IPS DF 6.9 (cell line): ENCODE measurements at places on chromosomes 2 and 18.

GRCh38 chr18:58541789-58542425, 87.0 kb downstream of the ALPK2 start:
- no peaks in the 10 kb centered on the region for H3K4me1 ChIP-seq
- H3K27ac ChIP-seq: no peak overlapping the region
- no peak overlapping the region for H3K4me3 ChIP-seq
- DNase-seq: no peak

DNA sequence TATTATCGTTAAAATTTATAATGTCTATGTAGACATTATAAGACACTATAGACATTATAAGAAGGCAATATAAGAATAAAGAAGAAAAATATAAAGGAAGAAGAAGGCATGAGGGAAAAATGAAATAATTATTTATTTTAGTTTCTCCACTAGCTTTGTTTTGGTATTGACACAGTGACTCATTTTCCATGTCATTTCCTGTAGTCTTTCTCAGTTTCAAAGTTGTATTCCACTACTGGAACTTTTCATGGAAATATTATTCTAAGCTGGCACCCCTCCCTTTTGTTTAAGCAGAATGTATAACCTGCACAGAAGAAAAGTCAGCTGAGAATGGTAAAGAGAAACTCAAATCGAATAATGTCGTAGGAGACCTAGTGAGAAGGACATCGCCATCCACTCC, 234.2 kb upstream of the NETO1 start:
- no peak overlapping the region for H3K27ac ChIP-seq
- H3K36me3 ChIP-seq: no peaks in the 10 kb centered on the region
- no peak overlapping the region for H3K4me3 ChIP-seq
- H3K4me1 ChIP-seq: no peaks in the 10 kb centered on the region; the same call in 1 of the 2 replicates

DNA sequence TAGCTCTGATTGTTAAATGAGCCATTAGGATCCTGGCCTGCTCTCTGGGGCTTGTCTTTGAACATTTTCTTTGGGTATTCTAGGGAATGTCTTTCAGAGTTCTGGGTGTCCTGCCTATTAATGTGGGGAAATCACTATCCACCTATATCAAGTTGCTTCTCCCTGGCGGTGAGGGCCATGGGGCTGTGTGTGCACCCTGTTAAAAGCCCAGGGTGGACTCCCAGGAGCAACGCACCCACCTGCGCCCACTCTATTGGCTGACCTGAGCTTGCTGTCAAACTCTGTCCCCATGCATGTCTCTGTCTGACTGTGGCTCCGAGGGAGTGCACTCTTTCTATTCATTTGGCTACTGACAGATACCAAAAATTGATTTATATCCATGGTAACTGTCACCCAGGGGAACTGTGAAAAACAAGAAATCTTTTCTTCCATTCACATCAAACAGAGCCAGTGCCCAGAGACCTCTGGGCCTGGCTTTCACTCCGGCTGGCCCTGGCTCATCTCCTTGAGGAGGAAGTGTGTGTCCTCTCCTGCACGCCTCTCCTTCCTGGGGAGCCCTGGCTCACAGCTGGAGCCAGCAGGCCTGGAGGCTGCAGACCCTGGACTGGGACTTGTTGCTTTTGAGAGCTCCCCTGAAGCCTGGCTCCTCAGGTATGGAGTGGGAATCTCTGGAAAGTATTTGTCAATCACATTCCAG, 10.5 kb upstream of the TOGARAM2 start:
- no peaks in the 10 kb centered on the region for H3K36me3 ChIP-seq
- H3K4me3 ChIP-seq: no peak overlapping the region
- H3K4me1 ChIP-seq: no peaks in the 10 kb centered on the region
- H3K27me3 ChIP-seq: no peaks in the 10 kb centered on the region
- no peak for DNase-seq
- H3K27ac ChIP-seq: no peak overlapping the region

DNA sequence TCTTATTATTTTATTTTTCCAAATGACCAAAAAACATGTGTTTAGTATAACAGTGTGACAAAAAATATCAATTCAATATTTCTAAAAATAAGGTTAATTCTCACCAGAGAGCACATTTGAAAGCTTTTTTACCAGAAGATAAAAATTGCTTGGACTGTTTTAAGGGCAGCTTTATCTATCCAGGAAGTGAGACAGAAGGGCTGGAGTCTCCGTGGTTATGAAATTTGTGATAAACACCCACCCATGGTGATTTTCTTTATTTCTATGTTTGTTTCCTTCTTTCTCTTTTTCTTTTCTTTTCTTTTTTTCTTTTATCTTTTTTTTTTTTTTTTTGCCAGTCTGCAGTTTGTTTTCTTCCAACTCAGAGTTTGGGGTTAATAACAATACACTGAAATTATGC, 298.5 kb downstream of the PIEZO2 start:
- peaks cover 3% of the 10 kb centered on the region; the same call in 1 of the 2 replicates for H3K4me1 ChIP-seq
- no peak overlapping the region for H3K4me3 ChIP-seq
- no peaks in the 10 kb centered on the region for H3K36me3 ChIP-seq
- no peak overlapping the region for H3K27ac ChIP-seq
- H3K27me3 ChIP-seq: no peaks in the 10 kb centered on the region
- DNase-seq: no peak

DNA sequence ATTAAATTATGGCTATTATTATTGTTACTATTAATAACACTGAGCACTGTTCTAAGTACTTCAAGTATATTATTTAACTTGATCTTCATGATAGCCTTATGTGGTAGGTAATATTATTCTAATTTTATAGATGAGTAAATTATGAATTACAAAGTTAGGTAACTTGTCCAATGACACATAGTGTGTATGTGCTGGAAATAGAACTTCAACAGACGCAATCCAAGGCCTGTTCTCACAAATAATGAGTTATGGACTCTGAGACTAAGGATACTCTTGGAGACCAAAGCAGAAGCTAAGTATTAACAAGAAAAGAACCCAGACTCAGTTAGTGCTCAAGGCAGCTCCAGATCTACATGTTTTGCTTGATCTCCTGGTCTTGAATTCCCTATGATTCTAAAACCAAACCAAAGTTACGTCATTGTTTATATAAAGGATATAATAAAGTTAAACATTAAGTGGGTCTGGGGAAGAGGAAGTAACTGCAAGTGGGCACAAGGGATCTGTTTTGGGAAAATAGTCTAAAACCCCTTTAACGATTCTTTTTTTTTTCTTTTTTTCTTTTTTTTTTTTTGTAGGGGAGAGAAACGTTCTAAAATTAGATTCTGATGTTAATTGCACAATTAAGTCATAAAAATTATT, 211.3 kb downstream of the ERBB4 start:
- H3K4me1 ChIP-seq: no peaks in the 10 kb centered on the region
- no peaks in the 10 kb centered on the region for H3K36me3 ChIP-seq
- H3K27ac ChIP-seq: no peak overlapping the region
- H3K4me3 ChIP-seq: no peak overlapping the region
- no peaks in the 10 kb centered on the region for H3K27me3 ChIP-seq

- H3K27ac ChIP-seq: no peak overlapping the region
- no peaks in the 10 kb centered on the region for H3K4me1 ChIP-seq
- H3K36me3 ChIP-seq: no peaks in the 10 kb centered on the region
- no peaks in the 10 kb centered on the region for H3K27me3 ChIP-seq
- DNase-seq: no peak
Measured at GRCh38 chr18:9722691-9723090, 14.6 kb downstream of the RAB31 start.

DNA sequence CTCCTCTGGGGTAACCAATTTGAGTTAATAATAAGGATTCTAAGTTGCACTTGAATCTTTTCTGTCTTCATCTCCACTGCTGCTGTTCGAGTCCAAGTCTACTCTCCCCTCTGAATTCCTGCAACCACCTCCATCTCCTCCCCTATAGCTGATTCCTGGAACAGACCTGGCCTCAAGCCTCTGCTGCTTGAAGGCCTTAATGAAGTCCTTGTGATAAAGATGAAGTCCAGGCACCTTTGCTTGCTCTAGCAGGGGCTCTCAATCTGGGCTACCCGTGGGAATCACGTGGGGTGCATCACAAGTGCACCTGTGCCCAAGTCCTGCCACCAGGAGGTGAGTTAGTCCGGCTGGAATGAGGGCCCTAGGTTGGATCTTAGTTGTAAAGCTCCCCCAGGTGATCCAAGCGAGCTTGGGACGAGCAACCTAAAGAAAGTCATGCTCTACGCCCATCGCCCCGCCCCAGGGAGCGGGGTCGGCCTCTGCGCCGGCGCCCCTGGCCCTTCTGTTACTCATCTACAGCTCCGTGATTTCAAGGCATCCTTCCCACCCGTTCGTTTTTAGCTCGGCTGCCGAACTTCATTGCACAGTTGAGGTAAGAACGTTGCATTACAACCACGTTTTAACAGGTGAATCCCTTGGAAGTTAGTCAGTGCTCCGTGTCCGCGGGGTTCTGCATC, 905 bp upstream of the IAH1 start:
- H3K4me3 ChIP-seq: peak overlapping the region; percentile 70; the same call in 1 of the 2 replicates
- H3K36me3 ChIP-seq: no peaks in the 10 kb centered on the region
- H3K27ac ChIP-seq: no peak overlapping the region
- H3K4me1 ChIP-seq: peaks cover 3% of the 10 kb centered on the region; the same call in 1 of the 2 replicates

GRCh38 chr18:30451981-30452380, 590.6 kb downstream of the DSC3 start:
- H3K27ac ChIP-seq: no peak overlapping the region
- no peaks in the 10 kb centered on the region for H3K4me1 ChIP-seq
- no peaks in the 10 kb centered on the region for H3K27me3 ChIP-seq
- no peak for DNase-seq
- H3K36me3 ChIP-seq: no peaks in the 10 kb centered on the region
- no peak overlapping the region for H3K4me3 ChIP-seq

GRCh38 chr2:42193722-42194187, 24.6 kb downstream of the EML4 start:
- no peak for DNase-seq
- H3K27me3 ChIP-seq: no peaks in the 10 kb centered on the region
- no peak overlapping the region for H3K4me3 ChIP-seq
- H3K27ac ChIP-seq: no peak overlapping the region
- peaks cover 1% of the 10 kb centered on the region; the same call in 1 of the 2 replicates for H3K4me1 ChIP-seq

- H3K4me3 ChIP-seq: no peak overlapping the region
- no peaks in the 10 kb centered on the region for H3K36me3 ChIP-seq
- H3K4me1 ChIP-seq: no peaks in the 10 kb centered on the region
- no peaks in the 10 kb centered on the region for H3K27me3 ChIP-seq
- no peak for DNase-seq
- no peak overlapping the region for H3K27ac ChIP-seq
Measured at GRCh38 chr2:118800736-118801135, 46.7 kb downstream of the EN1 start.

DNA sequence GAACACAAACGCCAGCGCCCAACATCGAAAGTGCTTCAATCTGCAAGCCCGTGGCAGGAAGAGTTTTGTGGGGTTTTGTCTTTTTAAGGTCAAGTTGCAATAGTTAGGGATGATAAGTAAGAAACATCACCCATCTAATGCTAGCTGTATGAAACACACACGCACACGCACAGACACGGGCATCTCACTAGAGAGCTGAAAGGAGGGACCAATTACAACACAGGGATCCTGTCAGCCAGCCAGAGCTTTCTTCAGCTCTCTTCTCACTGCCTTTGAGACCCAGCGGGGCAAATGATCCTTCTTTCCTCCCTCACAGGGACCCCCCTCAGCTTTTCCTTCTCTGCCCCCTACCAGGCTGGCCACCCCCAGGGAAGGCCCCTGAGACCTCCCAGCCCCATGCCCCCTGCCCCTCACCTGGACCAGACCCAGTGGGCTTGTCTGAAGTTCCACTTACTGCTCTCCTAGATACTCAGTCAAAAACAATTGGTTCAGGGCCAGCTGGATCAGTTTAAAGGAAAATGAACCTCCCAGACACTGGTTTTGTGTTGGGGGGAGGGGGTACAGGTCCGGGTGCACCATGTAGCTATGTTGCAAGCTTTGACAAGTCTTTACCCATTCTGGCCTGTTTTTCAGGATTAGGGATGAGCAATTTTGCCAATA, 17.9 kb downstream of the CYP26B1 start:
- H3K4me3 ChIP-seq: no peak overlapping the region
- no peaks in the 10 kb centered on the region for H3K27me3 ChIP-seq
- peaks cover 4% of the 10 kb centered on the region for H3K4me1 ChIP-seq
- no peak for DNase-seq
- H3K36me3 ChIP-seq: no peaks in the 10 kb centered on the region; the same call in 1 of the 2 replicates

- no peaks in the 10 kb centered on the region for H3K27me3 ChIP-seq
- H3K4me3 ChIP-seq: no peak overlapping the region
- DNase-seq: no peak
- H3K36me3 ChIP-seq: no peaks in the 10 kb centered on the region
- no peak overlapping the region for H3K27ac ChIP-seq
Measured at GRCh38 chr2:95760806-95761525, 169.2 kb downstream of the TRIM43 start.

GRCh38 chr2:46486436-46486835, 7.1 kb downstream of the TMEM247 start:
- no peaks in the 10 kb centered on the region for H3K27me3 ChIP-seq
- H3K4me1 ChIP-seq: peaks cover 8% of the 10 kb centered on the region

GRCh38 chr18:13868501-13869271, 44.7 kb downstream of the MC5R start:
- DNase-seq: no peak
- peaks cover 11% of the 10 kb centered on the region; the same call in 1 of the 2 replicates for H3K27me3 ChIP-seq

GRCh38 chr2:236882930-236883329, 202.8 kb upstream of the COPS8 start:
- H3K36me3 ChIP-seq: no peaks in the 10 kb centered on the region
- H3K4me1 ChIP-seq: no peaks in the 10 kb centered on the region
- H3K4me3 ChIP-seq: no peak overlapping the region
- H3K27ac ChIP-seq: no peak overlapping the region
- DNase-seq: no peak

DNA sequence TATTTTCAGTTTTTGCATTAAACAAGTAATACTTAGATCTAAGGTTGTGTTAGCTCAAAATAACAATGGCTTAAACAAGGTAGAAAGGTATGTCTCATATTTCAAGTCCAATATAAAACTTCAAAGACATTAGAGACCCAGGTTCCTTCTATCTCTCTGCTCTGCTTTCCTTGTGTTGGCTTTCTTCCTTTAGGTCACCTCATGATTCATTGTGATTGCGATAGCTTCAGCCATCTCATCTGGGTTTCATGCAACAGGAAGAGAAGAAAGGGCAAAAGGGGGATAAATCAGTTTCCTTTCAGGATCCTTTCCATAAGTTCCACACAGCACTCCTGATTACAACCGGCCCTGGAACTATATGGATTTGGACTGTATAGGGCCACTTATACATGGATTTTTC, 16.0 kb upstream of the TBR1 start:
- no peak overlapping the region for H3K4me3 ChIP-seq
- no peaks in the 10 kb centered on the region for H3K36me3 ChIP-seq
- no peak overlapping the region for H3K27ac ChIP-seq
- no peaks in the 10 kb centered on the region for H3K27me3 ChIP-seq
- no peak for DNase-seq
